ENCODE measurements at places on chromosomes 5 and 9.

GRCh38 chr5:135829179-135829578 lies 5.3 kb upstream of the SLC25A48 start:
- DNase-seq: no peak

DNA sequence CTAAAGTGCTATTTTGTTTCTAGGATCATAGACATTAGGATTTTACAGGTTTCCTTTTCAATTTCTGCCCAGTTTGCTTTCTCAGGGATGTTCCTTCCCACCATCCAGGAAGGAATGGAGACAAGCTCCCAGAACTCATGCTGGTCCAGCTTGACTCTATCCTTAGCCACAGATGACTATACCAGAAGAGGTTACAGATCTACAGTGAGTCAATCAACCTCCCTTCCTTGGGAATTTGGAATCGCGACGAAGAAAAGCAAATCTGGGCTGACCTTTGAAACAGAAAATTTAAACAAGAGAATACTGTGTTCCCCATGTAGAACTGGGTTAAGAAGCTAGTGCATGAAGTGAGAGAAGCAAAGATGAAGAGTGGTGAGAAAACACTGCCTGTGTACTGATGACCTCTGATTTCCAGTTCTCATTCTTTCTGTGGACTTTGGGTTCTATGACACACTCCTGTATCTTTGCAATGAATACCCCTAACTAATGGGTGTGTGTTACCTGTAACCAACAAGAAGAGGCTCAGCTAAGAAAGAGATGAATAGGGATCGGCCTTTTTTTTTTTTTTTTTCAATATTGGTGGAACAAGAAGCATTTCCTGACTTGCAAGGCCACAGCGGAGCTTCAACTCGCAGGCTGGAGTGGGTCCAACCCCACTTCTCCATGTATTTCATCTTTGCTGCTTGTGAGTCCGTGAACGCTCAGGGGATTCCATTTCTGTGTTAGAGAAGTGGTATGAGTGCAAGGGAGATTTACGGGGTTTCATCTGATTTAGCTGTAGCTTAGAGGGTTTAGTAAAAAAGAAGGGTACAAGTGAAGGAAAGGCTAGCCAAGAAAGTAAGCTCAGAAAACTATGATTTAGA lies 563.9 kb upstream of the CLINT1 start:
- no peak for DNase-seq

DNA sequence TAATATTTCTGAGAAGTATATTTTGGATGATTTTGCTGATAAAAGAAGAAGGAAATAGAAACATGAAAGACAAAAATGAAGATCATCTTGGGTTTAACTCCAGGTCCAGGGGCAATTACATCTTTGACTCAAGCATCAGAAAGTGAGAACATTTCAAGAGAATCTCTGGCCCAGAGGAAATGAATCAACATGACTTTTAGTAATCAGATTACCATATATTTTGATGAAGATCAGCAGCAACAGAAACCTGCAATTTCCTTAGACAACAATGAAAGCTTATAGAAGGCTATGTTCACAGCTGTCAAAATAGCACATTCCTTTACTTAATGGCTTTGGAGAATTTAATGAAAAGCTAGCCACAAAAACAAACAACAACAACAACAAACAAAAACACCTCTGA lies 638.1 kb downstream of the EFNA5 start:
- no peak for DNase-seq

DNA sequence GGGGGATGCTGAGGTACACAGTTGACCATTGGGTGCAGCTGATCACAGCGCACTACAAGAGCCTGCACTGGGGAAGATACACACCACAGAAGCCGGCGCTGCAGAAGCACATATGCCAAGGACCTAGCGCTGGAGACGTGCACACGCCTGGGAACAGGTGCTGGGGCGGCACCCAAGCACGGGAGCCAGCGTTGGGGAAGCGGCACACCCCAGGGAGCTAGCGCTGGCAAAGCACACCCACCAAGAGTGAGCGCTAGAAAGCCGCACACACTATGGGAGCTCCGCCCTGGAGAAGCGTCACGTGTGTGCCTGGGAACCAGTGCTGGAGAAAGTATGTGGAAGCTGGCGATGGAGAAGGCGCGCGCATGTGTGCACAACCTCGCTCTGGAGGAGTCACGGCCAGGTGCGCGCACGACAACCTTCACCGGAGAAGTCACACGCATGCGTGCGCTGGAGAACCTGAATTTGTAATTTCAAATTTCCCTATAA lies 4.5 kb downstream of the FANCC start:
- peak; percentile 41 for DNase-seq
